Stimulated activated CD8-positive, alpha-beta memory T cell treated with anti-CD3 and anti-CD28 coated beads, Interleukin-15, amount 100 ng/mL, for 4 hours (primary cell): ENCODE measurements at places on chromosomes 6 and 20.

GRCh38 chr20:55761797-55762196 is 243.5 kb downstream of the CBLN4 start:
- no peak for DNase-seq

- DNase-seq, result no peak
Measured at GRCh38 chr6:169086020-169086419, 167.6 kb downstream of the THBS2 start.

- DNase-seq, result no peak
Measured at GRCh38 chr6:111845441-111845871, 27.8 kb downstream of the FYN start.

- DNase-seq, result no peak
Measured at GRCh38 chr6:46748940-46749503, 2.3 kb downstream of the ANKRD66 start.

- DNase-seq, result no peak
Measured at GRCh38 chr20:23161968-23162696, 76.0 kb upstream of the CD93 start.
